ENCODE measurements at places on chromosomes 1 and 21.

DNA sequence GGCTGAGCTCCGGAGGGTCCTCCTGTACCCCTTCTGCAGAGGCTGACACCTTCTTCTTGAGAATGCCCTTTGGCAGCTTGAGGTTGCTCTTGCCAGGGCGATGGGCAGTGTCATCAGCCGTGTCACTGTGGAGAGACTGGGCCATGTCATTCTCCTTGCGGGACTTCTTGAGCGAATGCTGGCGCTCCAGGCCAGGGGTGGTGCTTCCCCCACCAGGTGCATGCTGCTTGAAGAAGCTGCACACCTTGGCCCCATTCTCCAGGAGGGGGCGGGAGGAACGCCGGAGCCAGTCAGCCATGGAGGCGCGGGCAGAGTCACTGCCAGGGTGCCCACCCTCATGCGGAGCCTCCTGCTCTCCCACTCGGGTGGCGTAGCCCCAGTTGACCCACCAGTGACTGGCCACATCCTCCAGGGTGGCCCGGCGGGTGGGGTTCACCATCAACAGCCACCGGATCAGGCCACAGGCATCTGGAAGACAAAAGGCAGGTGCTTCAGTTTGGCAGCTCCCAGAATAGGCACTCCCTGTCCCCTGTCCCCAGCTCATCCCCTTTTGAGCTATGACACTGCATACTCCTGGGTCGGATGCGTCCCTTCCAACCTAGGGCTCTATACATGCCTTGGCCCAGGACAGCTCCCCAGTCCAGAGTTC lies 17.4 kb downstream of the NUAK2 start:
- no peak for DNase-seq

DNA sequence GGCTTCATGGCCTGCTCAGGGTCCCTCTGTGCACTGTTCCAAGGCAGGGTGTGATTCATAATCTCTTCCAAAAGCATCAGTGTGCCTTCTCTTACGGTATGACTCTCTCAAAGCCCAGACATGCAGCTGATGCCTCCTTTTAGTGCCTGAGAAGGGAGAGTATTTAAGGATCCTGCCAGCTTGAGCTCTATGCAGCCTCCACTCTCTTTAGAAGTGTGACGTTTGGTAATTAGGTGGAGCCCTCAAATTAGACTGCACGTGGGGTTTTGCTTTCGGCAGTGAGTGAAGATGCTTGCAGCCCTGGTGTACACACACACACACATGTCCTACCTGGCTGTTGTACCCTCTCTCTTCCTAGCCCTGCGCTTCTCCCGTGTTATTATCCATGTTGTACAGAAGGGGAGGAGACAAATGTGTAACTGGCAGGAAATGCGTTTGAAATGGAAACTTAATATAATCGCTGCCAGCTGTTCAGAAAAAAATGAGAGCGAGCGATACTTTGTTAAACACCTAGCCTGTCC lies 2.6 kb upstream of the C1orf174 start:
- peak; percentile 36 for DNase-seq

DNA sequence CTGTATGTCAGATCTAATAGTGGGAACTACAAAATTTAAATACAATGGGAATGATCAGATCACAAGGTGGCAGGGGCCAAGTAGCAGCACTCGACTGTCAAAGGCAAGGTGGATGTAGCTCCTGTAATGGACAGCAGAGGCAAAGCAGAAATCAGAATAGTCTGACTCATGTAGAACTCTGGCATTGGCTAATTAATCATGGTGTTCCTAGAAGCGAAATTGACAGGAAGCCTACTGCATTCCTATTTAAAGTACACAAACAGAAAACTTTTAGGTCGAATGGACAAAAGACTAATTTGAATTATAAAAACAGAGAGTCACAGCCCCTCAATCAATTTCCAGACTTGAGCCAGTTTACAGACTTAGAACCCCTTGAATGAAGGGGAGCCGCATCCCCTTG lies 17.4 kb upstream of the IL12RB2 start:
- DNase-seq, result no peak

DNA sequence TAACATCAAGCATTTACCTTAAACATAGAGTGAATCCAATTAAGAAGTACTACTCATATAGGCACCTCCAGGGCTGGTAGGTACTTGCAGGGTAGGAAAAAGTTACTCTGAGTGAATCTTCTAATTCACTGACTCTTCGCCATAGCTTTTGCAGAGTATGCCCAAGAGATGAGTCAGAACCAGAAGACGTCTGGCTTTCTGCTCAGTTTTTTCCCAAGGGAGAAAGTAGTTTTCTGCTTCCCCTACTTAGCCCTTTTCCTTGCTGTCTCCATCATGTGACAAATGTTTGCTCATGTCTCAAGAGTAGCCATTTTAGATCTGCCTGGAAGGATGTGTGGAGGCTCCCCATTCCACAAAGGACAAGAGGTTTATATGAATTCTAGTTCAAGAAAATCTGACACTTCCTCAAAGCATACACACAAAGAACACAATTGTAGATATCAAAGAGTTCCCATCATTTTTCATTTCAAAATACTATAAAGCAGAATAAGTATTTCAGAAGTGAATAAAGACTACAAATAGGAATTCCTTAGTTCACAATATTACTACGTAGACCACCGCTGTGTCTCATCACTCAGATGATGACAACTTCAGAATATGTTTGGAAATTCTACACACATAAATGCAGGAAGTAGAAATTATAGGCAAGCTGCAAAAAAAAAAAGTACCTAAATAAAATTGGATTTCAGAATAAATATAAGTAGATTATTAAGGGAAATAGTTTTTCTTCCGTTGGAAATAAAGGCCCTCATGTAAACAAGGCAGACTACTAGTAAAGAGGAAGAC lies 98.5 kb downstream of the ASH1L start:
- DNase-seq, result no peak

DNA sequence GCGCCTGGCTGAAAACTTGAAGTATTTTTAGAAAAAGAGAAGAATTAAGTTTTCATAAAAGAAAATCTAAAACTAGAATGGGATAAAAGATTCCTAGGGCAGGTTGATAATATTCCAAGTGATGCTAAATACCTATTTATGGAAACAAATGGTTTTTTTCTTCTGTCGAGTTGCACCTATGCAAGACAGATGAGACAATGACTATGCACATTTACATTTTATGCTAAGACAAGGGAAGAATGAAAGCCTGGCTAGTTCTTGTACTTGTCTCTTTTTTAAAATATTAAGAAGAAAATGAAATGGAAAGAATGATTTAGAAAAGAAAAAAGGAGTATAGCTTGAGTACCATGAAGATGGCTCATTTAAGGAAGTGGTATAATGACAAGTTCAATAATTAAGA lies 24.4 kb upstream of the USP24 start:
- DNase-seq, result no peak

DNA sequence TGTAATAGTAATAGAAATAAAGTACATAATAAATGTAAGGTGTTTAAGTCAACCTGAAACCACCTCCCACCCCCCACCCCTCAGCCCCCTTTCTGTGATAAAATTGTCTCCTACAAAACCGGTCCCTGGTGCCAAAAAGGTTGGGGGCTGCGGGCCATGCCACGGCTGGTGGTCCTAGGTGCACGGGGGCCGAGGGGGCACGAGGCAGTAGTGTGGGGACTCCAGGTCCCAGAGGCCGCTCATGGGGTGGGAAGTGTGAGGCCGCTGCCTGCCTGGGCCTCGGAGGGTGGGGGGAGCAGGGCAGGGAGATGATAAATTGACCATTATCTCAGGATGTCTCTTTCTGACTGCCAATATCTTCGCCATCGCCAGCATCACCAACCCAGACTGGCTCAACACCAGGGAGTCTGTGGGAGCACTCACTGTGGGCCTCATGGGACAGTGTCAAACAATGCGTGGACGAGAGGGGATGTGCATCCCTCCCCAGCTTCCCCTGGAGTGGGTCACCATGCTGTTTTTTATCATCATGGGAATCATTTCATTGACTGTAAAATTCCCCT lies 6.5 kb downstream of the ZBTB17 start:
- DNase-seq, result no peak

GRCh38 chr21:38383411-38384237 lies 114.7 kb downstream of the ERG start:
- no peak for DNase-seq

DNA sequence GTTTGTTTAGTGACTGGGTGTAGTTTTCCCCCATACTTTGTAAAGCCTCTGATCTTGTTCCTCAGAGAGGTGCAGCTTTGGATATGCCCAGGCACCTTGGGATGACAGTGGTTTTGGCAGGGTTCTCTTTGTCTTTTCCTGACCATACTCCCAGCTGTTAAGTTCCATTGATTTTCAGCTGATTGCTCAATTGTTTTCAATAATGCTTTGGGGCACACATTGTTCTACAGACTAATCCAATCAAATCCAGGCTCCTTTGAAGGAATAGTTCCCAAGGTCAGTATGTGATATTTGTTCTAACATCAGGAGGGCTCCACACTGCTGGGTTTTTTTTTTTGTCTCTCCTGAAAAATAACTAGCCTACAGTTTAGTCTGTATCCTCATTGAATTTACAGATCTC lies 24.8 kb downstream of the PPP2R5A start:
- DNase-seq, result no peak
